ENCODE measurements at places on chromosomes 5 and 9.

- no peak for DNase-seq
Observed at GRCh38 chr5:10229306-10230048, 20.2 kb downstream of the ATPSCKMT start.

GRCh38 chr9:68702493-68702892 lies 2.5 kb upstream of the PIP5K1B start:
- DNase-seq, result no peak

DNA sequence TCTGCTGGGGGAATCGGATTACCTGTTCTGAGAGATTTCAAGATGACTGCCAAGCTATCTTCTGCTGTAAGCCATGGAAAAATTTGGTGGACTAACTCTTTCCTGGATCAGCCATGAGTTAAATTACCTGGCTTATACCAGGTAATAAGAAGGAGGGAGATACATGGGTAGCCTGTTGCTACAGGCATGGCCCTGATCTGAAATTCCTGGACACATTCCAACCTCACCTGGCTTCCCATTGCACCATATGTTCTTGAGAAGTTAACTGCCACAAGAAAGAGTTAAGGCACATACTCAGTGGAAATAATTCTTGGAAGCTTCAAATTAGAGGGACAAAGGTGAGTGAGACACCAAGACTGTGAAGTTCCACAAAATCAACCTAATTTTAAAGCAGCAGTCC lies 371.3 kb downstream of the ACTL7B start:
- DNase-seq, result no peak

GRCh38 chr9:107833295-107833694 lies 343.7 kb upstream of the KLF4 start:
- DNase-seq, result no peak

- no peak for DNase-seq
Observed at GRCh38 chr5:44619875-44620610, 188.7 kb upstream of the MRPS30 start.

DNA sequence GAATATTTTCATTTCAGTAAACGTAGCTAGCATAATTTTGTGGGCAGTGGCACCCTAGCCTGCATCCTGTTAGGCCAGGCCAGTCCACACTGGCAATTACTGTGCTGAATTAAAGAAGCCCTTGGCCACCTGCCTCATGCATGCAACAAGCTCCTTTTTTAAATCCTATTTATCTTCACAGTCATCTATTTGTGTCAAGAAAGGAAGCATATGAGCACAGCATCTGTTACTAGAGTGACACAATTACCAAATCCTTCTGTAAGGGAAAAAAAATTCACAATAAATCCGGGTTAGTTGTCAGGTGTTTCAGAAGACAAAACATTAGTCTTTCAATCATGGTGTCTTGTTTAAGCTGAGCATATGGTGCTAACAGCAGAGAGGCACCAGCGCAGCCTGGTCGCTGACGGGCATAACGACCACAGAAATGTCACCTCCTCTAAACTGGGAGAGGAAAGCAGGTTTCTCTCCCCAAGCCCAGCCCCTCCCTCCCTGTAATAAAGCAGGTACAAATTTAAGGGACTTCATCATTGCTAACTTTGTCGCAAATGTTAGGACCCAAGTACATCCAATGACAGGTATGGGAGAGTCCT lies 520.6 kb downstream of the CTNND2 start:
- DNase-seq, result no peak

- DNase-seq, result no peak
Observed at GRCh38 chr5:127705120-127705892, 2.1 kb downstream of the CCDC192 start.

GRCh38 chr5:138824924-138825863 lies 49.9 kb downstream of the LRRTM2 start:
- DNase-seq, result no peak

DNA sequence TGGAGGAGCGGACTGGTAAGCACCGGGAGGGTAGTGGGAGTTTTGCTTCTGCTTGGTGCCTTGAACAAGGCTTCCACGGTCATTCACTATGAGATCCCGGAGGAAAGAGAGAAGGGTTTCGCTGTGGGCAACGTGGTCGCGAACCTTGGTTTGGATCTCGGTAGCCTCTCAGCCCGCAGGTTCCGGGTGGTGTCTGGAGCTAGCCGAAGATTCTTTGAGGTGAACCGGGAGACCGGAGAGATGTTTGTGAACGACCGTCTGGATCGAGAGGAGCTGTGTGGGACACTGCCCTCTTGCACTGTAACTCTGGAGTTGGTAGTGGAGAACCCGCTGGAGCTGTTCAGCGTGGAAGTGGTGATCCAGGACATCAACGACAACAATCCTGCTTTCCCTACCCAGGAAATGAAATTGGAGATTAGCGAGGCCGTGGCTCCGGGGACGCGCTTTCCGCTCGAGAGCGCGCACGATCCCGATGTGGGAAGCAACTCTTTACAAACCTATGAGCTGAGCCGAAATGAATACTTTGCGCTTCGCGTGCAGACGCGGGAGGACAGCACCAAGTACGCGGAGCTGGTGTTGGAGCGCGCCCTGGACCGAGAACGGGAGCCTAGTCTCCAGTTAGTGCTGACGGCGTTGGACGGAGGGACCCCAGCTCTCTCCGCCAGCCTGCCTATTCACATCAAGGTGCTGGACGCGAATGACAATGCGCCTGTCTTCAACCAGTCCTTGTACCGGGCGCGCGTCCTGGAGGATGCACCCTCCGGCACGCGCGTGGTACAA lies 556 bp downstream of the PCDHGC3 start:
- DNase-seq, result peak; percentile 52

DNA sequence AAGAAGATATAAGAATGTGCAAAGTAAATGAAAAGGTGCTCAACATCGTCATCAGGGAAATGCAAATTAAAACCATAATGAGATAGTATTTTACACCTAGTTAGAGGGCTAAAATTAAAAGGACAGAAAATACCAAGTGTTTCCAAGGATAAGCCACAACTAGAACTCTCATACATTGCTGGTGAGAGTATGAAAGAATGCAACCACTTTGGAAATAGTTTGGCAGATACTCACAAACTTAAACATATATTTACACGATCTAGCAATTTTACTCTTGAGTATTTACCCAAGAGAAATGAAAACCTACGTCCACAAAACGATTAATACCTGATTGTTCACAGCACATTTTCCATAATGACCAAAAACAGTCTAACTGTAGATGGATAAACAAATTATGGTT lies 51.5 kb downstream of the AOPEP start:
- DNase-seq, result no peak

GRCh38 chr9:97695995-97696802 lies 941 bp downstream of the XPA start:
- no peak for DNase-seq

DNA sequence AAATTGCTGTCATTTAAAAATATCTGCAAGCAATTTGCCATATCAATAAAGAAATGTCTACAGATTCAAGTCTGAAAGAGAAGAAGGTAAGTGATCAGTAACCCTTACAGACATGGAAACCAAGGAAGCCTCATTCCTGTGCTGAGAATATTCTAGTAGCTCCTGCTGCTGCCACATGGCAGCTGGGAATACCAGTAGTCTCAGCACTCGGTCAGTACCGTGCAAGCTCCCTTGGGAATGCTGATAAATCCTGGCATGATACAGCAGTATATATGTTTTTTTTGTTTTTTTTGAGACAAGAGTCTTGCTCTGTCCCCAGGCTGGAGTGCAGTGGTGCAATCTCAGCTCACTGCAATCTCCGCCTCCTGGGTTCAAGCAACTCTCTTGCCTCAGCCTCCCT lies 27.9 kb downstream of the NANS start:
- peak; percentile 16 for DNase-seq
